Pulmonary artery endothelial cell (primary cell): ENCODE measurements at places on chromosomes 2 and 18. TPM values are rescaled to one million over a fixed set of nuclear protein-coding genes. Genes with fewer than 3 reads are reported as not detected.

The TEKT4 gene
- total RNA-seq: not detected in 2 replicates

The BMPR2 gene
- 34.3 and 41.7 TPM in 2 replicates for total RNA-seq

The LRRC30 gene
- not detected in 2 replicates for total RNA-seq

The MAPRE3 gene
- 1.1 and 2.0 TPM in 2 replicates for total RNA-seq

The GAREM1 gene
- 0.40 and 0.81 TPM in 2 replicates for total RNA-seq

The SAP130 gene
- total RNA-seq: 3.1 and 5.1 TPM in 2 replicates

The CD226 gene
- total RNA-seq: 0.04 and 0.13 TPM in 2 replicates

The RAB1A gene
- 114 and 122 TPM in 2 replicates for total RNA-seq

The STRADB gene
- total RNA-seq: 21.5 and 26.3 TPM in 2 replicates

The MROH2A gene
- not detected in 2 replicates for total RNA-seq

The UBR3 gene
- total RNA-seq: 30.4 and 36.3 TPM in 2 replicates

The NEU2 gene
- not detected in 2 replicates for total RNA-seq

The GALNT14 gene
- not detected in 2 replicates for total RNA-seq

The INO80B gene
- total RNA-seq: 13.1 and 16.2 TPM in 2 replicates

The STPG4 gene
- 0.11 TPM in 1 of 2 replicates, not detected in the other for total RNA-seq

The AKAIN1 gene
- total RNA-seq: not detected in 2 replicates

The IL1RL1 gene
- total RNA-seq: 108 and 144 TPM in 2 replicates

The SUMO1 gene
- total RNA-seq: 112 and 125 TPM in 2 replicates

The KCNF1 gene
- total RNA-seq: 0.04 and 0.20 TPM in 2 replicates

The POTEF gene
- total RNA-seq: under 0.01 TPM in 1 of 2 replicates, not detected in the other

The TFCP2L1 gene
- total RNA-seq: not detected in 2 replicates
